Tibial nerve (tissue), 4 donors: ENCODE measurements at places on chromosomes 2 and 18. TPM values are rescaled to one million over a fixed set of nuclear protein-coding genes. Genes with fewer than 3 reads are reported as not detected.

Gene MYOM1
- total RNA-seq, result 4.8 TPM

Gene SCN7A
- 139 TPM for total RNA-seq

Gene SLC4A3
- total RNA-seq, result 3.6 TPM

Gene TMEM237
- total RNA-seq, result 32.1 TPM

Gene TDRD15
- 0.30 TPM for total RNA-seq

Gene IL36B
- not detected for total RNA-seq

Gene KIAA2012
- not detected for total RNA-seq

Gene C2orf92
- total RNA-seq, result 4.5 TPM

Gene TCF7L1
- total RNA-seq, result 14.1 TPM

Gene BMP10
- total RNA-seq, result not detected

Gene PSTPIP2
- 8.1 TPM for total RNA-seq

Gene TIMM21
- 28.0 TPM for total RNA-seq

Gene CXCR1
- not detected for total RNA-seq

Gene IL36A
- total RNA-seq, result not detected

Gene TMEM247
- not detected for total RNA-seq

Gene WNT10A
- total RNA-seq, result 1.3 TPM

Gene SLC5A7
- not detected for total RNA-seq

Gene FBLN7
- 3.9 TPM for total RNA-seq

Gene HOXD8
- total RNA-seq, result 19.5 TPM

Gene MAL
- 60.0 TPM for total RNA-seq

Gene ACMSD
- total RNA-seq, result not detected

Gene BOLL
- not detected for total RNA-seq

Gene SEPTIN2
- 311 TPM for total RNA-seq

Gene TMEM163
- not detected for total RNA-seq

Gene BCL2
- total RNA-seq, result 69.3 TPM

Gene SPP2
- total RNA-seq, result not detected

Gene GCG
- not detected for total RNA-seq

Gene RAMP1
- 69.5 TPM for total RNA-seq

Gene SCYGR4
- total RNA-seq, result not detected

Gene HOXD13
- total RNA-seq, result 0.21 TPM

Gene TTC31
- 14.6 TPM for total RNA-seq

Gene SH3BP4
- 22.8 TPM for total RNA-seq

Gene ASAP2
- 38.0 TPM for total RNA-seq

Gene SERPINB7
- total RNA-seq, result not detected

Gene PROM2
- total RNA-seq, result 3.7 TPM

Gene PSMA8
- not detected for total RNA-seq

Gene RFX8
- 2.6 TPM for total RNA-seq

Gene SATB2
- 19.0 TPM for total RNA-seq

Gene FKBP1B
- total RNA-seq, result 8.3 TPM
